Tongue (tissue), 3 donors: ENCODE measurements at places on chromosomes 3 and 15. TPM values are rescaled to one million over a fixed set of nuclear protein-coding genes. Genes with fewer than 3 reads are reported as not detected.

The GOLGA6D gene
- total RNA-seq, result not detected

The SLCO2A1 gene
- 1.5 TPM for total RNA-seq

The DPPA2 gene
- total RNA-seq, result not detected

The P2RY14 gene
- 2.9 TPM for total RNA-seq

The GNAT1 gene
- total RNA-seq, result not detected

The LDHAL6B gene
- total RNA-seq, result not detected

The DAZL gene
- not detected for total RNA-seq

The COL6A6 gene
- 61.2 TPM for total RNA-seq

The PARP16 gene
- 8.7 TPM for total RNA-seq

The TMCO5A gene
- total RNA-seq, result not detected

The ASTE1 gene
- 13.4 TPM for total RNA-seq

The GRAMD1C gene
- total RNA-seq, result 7.3 TPM

The NRG4 gene
- total RNA-seq, result not detected

The TKT gene
- total RNA-seq, result 57.2 TPM

The SLC22A13 gene
- 0.51 TPM for total RNA-seq

The WWTR1 gene
- total RNA-seq, result 93.9 TPM

The AHSG gene
- total RNA-seq, result not detected

The SH2D7 gene
- not detected for total RNA-seq

The CCDC13 gene
- 1.1 TPM for total RNA-seq

The FILIP1L gene
- total RNA-seq, result 72.0 TPM

The ZPLD1 gene
- not detected for total RNA-seq

The KBTBD13 gene
- total RNA-seq, result 2.6 TPM

The LRRK1 gene
- total RNA-seq, result 14.2 TPM

The CCK gene
- not detected for total RNA-seq

The LRRC49 gene
- total RNA-seq, result 18.5 TPM

The RHOV gene
- total RNA-seq, result 11.8 TPM

The TRIM69 gene
- total RNA-seq, result 36.8 TPM

The RAB11A gene
- total RNA-seq, result 136 TPM

The TIGIT gene
- not detected for total RNA-seq

The EBLN2 gene
- 12.9 TPM for total RNA-seq

The BCHE gene
- 44.0 TPM for total RNA-seq

The CTXN2 gene
- total RNA-seq, result not detected

The SLC12A1 gene
- not detected for total RNA-seq

The TGM5 gene
- 6.8 TPM for total RNA-seq
